ENCODE measurements at places on chromosomes 4 and X.
A peak's percentile ranks its signal among the peaks of the same experiment; 100 is the strongest.

- DNase-seq: no peak
Observed at GRCh38 chr4:168888715-168889215, 121.3 kb downstream of the CBR4 start.

- no peak for DNase-seq
Observed at GRCh38 chr4:83316459-83317165, 18.0 kb downstream of the HPSE start.

DNA sequence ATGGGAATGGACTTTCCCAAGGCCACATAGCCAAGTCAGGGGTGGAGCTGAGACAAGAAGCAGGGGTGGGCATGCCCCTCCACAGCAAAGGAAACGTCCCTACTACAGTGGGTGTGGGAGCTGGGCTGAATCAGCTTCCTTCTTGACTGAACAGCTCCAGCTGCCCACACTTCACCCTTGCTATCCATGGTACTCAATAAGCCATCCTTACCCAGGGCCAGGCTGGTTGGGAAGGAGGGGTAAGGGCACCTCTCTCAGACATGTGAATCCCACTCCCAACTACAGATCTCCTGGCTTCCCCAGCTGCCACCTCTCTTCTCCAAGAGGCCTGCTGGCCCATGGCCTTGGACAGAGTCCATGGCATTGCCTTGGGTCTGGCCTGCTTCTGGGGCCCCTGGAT, 21.0 kb downstream of the LAS1L start:
- DNase-seq: no peak

DNA sequence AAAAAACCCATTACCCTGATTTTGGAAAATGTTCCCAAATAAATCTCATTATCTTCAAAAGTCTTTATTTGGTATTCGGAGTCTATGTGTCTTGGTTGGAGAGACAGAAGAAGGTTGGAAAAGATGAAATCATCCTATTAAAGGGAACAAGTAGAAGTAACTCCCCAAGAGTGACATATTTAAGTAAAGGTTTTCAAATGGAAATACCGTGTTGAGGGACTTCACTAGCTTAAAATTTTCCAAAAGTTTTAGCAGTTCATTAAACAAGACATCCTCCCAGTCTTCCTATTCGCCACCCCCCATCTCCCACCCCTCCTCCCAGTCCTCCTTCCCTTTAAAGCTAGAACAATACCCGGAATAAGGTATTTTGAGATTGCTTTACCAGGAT, 62.7 kb upstream of the CCDC160 start:
- no peak for DNase-seq

- peak; percentile 45 for DNase-seq
Observed at GRCh38 chrX:22135994-22136684, 104.0 kb downstream of the PHEX start.

DNA sequence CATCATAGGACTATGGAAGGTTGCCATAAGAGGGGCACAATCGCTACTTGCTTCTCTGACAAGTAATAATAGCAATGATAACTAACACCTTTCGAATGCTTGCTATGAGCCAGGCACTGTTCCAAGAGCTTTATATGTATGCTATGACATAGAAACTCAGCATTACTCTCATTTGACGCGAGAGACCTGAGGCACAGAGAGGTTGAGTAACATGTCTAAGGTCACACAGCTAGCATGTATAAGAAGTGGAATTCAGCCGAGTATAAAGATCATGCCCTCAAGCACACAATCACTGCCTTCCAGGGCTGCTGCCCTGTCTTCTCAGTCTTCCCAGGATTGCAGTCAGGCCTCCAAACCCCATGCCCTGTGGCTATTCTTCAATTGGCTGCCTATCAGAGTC, 19.5 kb downstream of the PJA1 start:
- DNase-seq: no peak

DNA sequence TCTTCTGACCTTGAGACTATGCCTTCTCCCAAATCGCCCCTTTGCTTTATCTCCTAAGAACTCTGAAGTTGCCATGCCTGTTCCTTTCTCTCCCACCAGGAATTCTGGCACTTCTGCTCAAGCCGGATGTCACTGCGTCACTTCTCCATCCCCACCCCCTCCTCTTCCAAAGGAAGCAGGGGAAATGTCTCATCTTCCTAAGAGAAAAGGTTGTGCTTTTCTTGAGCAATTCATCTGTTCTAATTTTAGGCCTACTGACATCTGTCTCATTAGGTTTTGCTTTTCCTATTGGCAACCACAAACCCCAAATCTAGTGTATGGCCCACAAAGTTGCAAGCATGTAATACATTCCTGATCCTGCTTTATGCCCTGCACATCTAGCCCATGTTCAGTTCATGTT, 163.1 kb upstream of the PLAC1 start:
- DNase-seq: no peak

GRCh38 chr4:2673157-2673556, 83.0 kb downstream of the TNIP2 start:
- DNase-seq: no peak

DNA sequence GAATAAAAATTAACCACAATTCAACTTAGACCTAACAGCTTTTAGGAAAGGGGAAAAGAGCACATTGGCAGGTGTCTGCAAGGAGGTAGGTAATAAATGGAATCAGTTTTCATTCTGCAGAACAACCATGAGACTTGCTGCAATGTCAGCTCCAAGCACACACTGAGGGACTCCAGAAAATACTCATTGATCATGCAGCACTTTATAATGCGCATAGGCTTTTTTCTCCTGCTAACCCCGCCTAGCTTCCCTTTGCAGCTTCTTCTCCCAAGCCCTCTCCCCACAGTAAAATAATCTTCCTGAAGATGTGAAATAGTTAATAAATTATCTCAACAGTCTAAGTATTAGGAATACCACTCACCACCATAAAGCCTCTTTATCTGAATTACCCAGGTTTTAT, 36.9 kb downstream of the ANKRD17 start:
- DNase-seq: no peak

GRCh38 chrX:68261060-68261672, 172.1 kb downstream of the OPHN1 start:
- no peak for DNase-seq

DNA sequence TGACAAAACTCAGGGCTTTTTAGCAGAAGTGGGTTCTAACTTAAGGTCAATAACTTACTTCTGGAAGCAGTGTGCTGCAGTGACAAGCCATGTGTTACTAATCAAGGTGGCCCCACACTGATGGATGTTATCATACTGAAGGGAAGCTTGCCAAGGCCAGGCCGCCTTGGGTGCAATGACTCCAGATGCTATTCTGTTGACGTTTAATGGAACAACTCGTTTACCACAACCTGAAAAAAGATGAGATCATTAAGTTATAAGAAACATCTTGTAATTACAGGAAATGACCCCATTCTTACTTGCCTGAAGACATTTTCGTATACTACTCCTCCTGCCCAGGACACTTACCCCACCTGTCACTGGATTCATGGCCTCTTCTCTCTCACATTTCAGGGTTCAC, 38.9 kb upstream of the TMPRSS11D start:
- DNase-seq: no peak

DNA sequence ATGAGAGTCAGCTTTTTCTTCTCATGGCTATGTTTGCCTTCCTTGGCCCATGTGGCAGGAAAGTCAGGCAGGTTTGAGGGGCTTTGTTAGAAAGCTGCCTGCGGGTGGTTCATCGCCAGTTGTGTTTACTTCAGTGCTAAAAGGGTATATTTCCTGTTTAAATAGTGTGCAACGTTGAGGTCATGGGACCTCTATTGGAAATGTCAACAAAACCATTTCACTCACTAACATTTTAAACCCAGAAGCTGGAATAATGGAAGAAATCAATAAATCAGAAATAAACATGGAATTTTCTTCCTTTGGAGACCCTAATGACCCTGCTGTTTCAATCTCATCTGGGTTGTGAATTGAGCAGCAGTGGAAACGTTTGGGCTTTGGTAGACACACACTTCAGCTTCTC, 185.8 kb downstream of the ANKRD50 start:
- DNase-seq: no peak

DNA sequence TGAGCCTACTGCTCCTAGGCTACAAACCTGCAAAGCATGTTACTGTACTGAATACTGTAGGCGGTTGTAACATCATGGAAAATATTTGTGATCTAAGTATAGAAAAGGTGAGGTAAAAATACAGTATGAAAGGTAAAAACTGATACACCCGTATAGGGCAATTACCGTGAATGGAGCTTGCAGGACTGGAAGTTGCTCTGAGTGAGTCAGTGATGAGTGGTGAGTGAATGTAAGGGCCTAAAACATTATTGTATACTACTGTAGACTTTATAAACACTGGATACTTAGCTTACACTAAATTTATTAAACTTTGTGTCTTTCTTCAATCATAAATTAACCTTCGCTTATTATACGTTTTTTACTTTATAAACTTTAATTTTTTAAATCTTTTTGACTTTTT, 3.7 kb downstream of the KIF4A start:
- DNase-seq: no peak

DNA sequence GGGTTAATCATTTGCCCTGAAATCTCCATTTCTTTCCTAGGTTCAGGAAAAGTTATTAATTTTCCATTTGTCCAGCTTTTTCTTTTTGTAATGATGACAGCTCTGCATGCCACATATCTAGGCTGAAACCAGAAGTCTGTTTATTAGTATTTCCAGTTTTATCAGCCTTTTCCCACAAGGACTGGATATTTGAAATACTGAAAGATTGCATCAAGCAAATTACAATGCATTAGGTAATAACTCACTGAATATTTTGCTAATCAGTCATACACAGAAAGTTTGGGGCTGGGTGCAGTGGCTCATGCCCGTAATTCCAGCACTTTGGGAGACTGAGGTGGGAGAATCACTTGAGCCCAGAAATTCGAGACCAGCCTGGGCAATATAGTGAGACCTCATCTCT, 21.5 kb downstream of the SLC9A7 start:
- no peak for DNase-seq

GRCh38 chrX:84690228-84690627, 188.0 kb upstream of the HDX start:
- DNase-seq: no peak

DNA sequence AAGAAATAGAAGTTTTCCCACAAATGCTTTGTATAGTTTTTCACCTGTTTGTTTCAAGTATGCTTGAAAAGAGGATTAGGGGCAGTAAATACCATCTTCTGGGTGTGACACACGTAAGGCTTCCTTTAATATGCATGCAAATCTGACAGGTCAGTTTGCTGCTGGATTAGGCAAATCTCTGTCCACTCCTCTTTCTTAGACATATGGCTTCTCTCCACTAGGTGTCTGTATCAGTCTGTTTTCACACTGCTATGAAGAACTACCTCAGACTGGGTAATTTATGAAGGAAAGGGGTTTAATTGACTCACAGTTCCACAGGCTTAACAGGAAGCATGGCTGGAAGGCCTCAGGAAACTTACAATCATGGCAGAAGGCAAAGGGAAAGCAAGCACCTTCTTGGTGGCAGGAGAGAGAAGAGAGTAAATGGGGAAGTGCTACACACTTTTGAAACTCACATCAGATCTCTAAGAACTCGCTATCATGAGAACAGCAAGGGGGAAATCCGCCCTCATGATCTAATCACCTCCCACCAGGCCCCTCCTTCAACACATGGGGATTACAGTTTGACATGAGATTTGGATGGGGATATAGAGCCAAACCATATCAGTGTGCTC, 66.9 kb downstream of the TAB3 start:
- DNase-seq: no peak

- DNase-seq: no peak
Observed at GRCh38 chrX:69024931-69025330, 140.3 kb downstream of the PJA1 start.

DNA sequence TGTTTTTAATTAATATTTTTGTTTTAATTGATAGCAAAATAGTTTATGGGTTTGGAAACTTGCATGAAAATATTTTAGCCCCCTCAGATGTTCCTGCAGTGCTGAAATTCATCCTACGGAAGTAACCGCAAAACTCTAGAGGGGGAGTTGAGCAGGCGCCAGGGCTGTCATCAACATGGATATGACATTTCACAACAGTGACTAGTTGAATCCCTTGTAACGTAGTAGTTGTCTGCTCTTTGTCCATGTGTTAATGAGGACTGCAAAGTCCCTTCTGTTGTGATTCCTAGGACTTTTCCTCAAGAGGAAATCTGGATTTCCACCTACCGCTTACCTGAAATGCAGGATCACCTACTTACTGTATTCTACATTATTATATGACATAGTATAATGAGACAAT, 40.4 kb downstream of the MAP7D3 start:
- DNase-seq: no peak

DNA sequence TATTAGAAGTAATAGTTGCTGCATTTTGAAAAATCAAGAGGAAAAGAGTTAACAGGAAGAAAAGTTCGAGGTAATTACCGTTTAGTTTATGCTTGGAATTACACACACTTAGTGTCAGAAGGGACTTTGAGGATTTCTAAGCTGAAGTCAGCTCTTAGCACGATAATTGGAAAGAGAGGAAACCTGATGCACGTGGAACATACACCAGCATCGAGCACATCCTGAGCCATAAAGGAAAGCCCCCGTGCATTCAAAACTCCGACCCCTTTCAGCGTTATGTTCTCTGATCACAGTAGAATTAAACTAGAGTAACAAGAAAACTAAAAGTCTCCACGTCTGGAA, 400 bp upstream of the PAQR3 start:
- DNase-seq: no peak

DNA sequence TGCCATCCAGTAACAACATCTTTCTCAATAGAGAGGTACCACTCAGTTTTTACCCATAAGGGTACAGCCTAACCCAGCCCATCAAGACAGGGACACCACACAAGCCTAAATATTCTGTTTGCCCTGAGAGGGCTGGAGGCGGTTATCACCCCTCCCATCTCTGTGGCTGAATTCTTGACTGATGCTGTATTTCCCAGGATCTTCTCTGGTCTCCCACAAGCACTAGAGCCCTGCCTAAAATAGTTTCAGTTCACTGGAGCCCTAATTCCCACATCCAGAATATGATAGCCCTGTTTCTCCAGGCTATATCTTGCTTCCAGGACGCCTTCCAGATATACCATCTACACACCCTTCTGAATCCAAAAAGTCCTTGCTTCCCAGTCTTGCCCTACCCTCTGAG, 91.6 kb upstream of the NMU start:
- no peak for DNase-seq

DNA sequence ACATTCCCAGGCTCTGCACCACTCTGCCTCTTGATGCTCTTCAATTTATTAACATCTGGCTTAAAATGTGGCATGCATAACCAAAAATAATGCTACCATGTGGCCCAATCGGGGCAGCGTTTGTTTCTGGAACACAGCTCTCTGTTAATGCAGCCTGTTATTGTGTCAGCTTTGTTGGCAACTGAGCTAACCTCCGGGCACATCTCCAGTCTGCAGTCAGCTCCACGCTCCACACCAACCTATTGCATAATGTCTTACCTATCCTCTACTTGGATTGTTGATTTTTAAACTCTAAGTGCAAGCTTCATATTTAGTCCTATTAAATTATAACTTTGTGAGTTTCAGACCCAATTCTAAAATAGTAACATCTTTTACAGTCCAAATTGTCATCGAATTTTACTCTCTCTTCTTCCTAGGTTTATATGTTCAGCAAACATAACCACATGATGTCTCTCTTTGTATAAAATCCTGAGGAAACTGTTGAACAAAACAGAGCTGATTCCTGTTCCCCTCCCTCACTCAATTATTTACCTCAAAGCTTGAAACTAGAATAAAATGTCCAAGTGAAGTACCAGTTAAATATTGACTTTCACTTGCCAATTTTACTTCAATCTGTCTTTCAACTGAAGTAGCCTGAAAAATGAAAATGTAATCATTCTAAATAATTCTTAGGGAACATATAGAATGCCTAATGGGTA, 92.2 kb upstream of the RAPGEF2 start:
- no peak for DNase-seq
